ENCODE measurements at places on chromosomes 6 and 20.

DNA sequence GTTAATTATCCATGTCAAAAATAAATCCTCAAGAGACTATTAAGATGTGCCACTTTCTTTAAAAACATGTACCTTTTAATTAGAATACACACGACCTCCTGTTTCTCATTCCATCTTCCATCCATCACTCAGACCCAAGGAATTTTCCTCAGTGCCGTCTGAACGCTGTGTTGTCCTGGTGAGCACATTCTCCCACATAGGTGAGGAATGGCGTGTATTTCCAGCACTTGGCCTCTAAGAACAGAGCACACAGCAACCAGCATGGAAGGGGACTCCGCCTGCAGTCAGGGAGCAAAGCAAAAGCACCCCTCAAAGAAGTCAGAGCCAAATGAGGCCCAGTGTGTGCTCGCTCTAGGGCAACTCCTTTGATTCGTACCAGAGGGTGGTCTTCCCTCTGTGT is 45.9 kb downstream of the TBXT start:
- DNase-seq: no peak

- DNase-seq: no peak
Observed at GRCh38 chr6:118895261-118895560, 1.3 kb downstream of the ASF1A start.

GRCh38 chr6:75079589-75079988 is 126.3 kb downstream of the COL12A1 start:
- DNase-seq: no peak

- DNase-seq: no peak
Observed at GRCh38 chr20:24729896-24730605, 219.0 kb upstream of the CST7 start.

DNA sequence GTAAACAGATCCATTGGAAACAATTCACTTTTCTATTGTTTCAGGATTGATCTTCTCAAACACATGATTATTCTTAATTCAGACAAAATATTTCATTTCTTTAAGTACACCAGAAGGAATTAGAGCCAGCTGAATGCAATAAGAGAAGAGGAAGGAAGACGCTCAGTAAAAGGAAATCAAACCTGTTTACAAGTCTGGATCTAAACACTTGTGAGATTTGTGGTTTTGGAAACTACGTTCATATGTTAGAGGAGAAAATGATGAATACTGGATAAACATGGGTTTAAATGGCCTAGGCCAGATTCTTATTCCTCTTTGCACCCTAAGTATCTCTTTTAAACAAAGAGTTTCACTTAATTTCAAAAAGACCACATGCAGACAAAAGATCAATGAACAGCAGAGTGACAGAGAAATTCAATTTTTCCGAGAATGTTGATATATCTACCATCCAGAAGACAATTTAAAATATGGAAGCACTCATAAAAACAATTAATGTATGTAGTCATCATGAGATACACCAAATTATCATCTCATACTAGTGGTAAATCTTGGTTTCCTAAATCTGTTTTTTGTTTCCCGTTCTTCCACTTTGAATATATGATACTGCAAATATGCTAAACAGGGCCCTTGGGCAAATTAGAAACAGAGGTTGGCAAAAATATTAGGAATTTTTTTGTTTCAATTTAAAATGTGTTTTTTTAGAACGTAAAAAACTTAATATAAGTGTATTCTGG is 703.5 kb upstream of the CITED2 start:
- DNase-seq: no peak

DNA sequence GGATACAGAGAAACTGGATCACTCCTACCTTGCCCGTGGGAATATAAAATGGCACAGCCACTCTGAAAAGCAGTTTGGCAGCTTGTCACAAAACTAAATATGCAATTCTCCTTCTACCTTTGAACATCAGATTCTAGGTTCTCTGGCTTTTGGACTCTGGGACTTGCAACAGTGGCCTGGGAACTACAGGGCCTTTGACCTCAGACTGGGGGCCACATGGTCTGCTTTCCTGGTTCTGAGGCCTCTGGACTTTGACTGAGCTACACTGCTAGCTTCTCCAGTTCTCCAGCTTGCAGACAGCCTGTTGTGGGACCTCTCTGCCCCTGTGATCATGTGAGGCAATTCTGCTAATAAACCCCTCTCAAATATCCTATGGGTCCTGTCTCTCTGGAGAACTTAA is 168.8 kb downstream of the CDH26 start:
- no peak for DNase-seq

GRCh38 chr20:36908603-36909002 is 32.7 kb downstream of the TLDC2 start:
- no peak for DNase-seq

DNA sequence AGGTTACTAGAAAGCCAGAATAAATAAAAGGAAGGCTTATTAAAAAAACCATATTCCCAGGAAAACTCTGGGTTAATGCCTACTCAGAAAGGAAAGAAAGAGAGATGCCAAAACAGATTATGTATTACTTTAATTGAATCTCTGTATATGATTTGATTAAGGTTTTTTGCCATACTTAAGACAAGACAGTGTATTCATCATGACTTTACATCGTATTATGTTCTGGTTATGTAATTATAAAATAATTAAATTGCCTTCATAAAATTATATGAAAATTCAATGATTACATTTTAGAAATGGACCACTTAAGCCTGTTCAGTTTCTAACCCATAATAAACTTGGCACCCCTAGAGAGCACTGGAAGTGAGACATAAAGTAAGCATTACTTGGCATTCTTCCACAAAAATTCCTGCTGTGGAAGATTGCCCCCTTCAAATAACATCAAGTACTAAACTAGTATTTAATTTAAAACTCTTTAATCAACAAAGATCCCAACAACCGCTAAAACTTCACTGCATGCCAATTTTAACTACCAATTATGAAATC is 20.8 kb upstream of the IBTK start:
- no peak for DNase-seq

- no peak for DNase-seq
Observed at GRCh38 chr6:149076355-149076734, 241.2 kb upstream of the TAB2 start.

DNA sequence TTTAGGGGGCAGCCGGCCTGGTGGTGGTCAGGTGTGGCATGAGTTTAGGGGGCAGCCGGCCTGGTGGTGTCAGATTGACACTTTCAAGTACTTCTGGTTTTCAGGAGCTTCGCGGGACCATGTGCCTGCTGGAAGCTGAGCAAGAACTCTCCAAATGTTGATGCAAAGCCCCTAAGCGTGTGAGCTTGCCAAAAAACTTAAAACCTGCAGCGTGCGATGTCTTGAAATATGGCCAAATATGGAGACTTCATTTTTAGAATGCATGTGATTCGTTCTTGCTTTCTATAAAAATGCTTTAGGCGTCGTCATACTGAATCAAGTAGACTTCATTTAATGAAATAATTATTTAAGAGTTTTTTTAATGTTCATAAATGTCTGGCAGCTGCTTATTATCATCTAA is 149.4 kb downstream of the SMOC2 start:
- no peak for DNase-seq

DNA sequence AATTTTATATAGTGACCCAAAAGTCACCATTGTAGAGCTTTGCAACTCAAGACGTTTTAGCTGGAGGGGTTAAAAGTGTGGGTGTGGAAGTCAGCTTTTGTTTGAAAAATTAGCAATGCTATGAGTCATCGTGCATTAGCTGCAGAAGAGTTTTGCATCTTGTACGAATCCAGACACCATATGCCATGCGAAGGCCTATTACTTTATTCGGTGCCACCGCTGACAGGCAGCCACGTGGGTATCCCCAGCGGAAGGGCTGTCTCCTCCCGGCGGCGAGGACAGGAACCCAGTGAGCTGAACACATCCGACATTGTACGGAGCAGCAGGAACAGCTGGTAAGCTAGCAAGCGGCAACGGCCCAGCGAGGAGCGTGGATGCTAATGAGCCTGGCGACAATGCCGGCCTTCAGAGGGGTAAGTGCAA is 84.4 kb downstream of the INSM1 start:
- peak; percentile 12 for DNase-seq

GRCh38 chr6:87431263-87431662 is 23.5 kb downstream of the CFAP206 start:
- DNase-seq: no peak

DNA sequence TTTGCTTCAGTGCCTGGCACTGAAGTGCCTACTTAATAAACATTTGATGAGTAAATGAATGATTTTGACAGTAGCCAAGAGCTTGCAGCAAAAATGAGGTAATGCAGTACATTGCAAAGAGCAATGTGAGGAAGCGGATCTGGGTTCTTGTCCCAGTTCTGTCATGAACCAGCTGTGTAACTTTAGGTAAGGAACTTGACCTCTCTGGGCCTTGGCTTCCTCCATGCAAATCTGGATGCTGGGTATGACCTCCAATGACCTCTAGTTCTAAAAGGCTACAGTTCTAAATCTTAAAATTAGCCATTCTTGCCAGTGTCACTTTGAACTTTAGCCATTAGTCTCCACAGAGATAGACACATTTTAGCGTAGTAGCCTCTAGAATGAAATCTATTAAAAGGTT is 3.6 kb upstream of the SAMD5 start:
- no peak for DNase-seq

- peak; percentile 6 for DNase-seq
Observed at GRCh38 chr6:32700391-32701040, 34.1 kb upstream of the HLA-DQB1 start.

DNA sequence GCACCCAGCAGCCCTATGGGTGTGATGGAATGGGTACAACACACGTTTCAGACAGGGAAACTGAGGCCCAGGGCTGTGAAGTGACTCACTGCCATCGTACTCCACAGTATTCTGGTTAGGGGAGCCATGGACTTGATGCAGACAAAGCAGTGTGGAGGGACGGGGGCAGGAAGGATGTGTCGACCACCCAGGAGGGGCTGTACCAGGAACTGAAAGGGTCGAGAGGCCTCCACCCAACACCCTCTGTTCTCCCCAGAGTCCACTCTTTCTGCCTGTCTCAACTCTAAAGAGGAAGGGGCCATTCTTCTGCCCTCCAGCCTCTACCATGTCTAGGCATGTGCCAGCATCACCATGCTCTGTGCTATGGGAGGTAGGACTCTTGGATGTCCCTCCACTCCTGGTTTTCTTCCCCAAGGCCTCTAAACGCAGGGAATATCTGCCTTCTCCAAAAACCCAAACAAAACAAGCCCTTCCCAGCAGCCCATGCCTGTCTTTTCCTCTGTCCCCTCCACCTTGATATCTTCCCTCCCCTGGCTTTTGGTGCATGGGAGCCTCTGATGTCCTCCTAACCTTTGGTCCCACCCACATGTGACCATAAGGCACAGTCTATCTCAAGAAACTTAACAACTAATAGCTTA is 7.4 kb downstream of the SLC22A1 start:
- no peak for DNase-seq

- DNase-seq: no peak
Observed at GRCh38 chr6:88493717-88494116, 327.6 kb upstream of the CNR1 start.

- no peak for DNase-seq
Observed at GRCh38 chr6:2536451-2536850, 214.3 kb downstream of the MYLK4 start.

DNA sequence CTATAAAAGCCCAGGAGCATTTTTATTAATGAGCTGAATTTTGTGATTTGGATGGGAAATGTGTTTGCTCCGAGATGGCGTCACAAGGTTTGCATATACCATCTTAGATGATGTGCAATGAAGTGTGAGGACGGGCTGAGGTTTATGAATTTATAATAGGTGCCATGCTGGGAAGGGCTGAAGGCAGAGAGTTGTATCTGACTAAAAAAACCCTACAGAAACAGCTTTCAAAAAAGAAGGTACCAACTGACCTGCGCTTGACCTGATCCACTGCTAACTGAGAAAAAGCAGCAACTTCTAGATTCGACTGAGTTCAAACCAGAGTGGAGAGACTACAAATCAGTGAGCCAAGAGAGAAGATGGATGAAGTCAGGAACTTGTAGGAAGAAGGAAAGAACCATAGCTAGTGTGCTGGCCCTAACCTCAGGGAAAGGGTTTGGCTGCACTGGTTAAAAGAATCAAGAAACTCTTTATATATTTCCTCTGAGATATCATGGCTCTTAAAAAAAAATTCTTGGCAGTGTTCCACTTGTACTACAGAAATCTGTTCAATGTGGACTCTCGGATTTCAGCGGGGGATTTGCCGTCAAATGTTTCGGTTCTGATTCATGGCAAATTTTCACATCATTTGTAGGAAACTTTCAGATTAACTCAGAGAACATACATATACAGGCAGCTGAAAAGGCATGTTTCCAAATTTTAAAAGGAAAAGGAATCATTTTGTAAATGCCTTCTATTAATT is 56.5 kb upstream of the HDGFL1 start:
- no peak for DNase-seq

DNA sequence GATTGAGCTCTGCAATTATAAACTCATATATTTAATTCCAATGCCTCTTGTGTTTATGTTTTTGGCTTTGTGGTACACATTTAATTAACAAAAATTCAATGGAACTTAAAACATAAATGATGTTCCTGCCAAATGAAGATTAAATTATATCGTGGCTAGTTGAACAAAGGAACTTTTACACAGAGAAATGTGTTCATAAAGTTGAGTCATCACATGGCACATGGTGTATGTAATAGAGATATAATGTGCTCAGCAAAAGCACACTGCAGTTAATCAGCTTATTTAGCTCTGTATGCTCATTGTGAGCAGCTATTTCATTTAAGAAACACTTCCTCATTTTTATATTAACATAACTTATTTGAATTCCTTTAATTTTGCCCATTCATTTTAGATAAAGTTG is 1295.6 kb upstream of the CITED2 start:
- DNase-seq: no peak

GRCh38 chr6:6631534-6632276 is 43.2 kb downstream of the LY86 start:
- DNase-seq: no peak

DNA sequence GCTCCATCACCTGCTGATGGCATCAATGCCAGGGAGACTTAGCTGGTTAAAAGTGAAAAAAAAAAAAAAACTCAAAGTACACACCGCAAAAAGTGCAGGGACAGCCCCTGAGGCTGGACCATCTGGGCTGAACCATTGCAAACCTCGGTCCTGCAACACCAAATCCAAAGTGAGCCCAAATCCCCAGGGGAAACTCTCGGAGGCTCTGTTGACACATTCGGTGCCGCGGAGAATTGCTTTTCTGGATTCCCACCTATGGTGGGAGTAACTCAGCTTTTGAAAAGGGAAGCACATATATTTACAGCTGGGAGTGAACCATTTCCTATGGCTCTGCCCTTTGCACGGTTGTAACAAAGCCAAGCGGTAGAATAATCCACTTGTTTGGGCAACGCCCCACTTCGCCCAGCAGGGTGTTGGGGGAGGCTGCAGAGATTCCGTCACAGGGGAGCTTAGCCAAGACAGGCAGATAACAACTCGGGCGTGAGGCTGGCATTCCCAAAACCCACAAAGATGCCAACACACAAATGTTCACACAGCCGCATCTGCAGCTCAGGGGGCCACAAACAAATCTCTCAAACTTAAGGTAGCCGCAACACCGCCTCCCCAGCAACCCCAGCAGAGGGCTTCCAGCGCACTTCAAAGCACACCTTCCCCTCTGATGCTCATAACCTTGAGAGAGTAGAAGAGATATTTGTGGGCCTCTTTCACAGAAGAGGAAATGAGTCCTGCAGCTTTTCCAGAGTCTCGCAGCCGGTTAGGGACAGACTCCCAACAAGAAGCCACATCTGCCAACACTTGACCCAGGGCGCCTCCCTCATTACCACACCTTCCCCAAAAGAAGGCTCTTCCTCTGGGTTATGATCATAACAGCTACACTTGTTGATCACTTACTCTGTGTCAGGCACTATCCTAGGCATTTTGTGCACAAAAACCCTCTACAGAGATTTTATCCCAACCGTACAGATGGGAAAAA is 11.4 kb downstream of the ZC3H12D start:
- no peak for DNase-seq

Data from activated CD4-positive, CD25-positive, alpha-beta regulatory T cell treated with anti-CD3 and anti-CD28 coated beads, Interleukin-2, amount 50 U/mL, for 16 hours (primary cell).